Caco-2 (cell line): ENCODE measurements at places on chromosomes 2 and 18.

- no peak for DNase-seq
Observed at GRCh38 chr2:52821631-52822030, 946.0 kb upstream of the CHAC2 start.

DNA sequence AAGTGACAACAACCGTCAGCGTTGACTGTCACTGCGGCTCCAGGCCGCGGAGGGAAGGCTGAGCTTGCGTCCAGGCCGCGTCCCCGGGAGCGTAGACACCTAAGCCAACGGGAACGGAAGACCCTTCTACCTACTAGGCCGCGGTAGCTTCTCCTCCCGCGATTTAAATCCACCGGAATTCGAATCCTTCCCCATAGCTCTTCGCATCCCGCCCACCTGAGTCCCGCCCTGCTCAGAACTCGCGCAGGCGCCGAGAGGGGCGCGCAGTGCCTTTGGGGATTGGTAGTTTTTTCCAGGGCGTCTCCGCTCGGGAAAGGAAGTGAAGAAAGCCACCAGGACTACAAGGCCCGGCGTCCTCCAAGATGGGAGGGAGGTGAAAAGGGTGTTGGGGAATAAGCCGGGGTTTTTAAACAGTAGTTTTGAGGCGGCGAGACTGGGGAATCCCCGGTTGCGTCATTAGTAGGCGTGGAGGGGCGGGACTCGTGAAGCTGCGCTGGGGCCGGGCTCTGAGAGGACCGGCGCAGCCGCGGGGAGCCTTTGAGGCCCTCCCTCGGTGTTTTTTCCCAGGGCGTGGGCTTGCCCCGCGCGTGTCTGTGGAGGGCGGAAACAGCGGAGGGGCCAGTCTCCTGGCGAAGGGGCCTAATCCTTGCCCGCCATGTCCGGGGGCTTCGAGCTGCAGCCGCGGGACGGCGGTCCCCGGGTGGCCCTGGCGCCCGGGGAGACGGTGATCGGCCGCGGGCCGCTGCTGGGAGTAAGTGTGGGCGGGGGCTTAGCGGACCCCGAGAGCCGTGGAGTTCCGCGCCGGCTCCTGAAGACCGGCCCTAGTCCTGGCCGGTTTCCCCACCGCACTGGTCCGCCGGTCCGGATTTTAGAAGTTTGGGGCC lies at the start of the genes APLF and FBXO48:
APLF (plus strand) TSS at position 509 of the 884 bp plus-strand sequence; CDS start at position 656, 147 bp downstream.
FBXO48 (minus strand) TSS at position 218 of the 884 bp plus-strand sequence. CDS start 2,149 bp downstream, outside the sequence.
- DNase-seq: peak; percentile 99

GRCh38 chr2:232551250-232551638 lies 755 bp downstream of the EIF4E2 start:
- DNase-seq: no peak

DNA sequence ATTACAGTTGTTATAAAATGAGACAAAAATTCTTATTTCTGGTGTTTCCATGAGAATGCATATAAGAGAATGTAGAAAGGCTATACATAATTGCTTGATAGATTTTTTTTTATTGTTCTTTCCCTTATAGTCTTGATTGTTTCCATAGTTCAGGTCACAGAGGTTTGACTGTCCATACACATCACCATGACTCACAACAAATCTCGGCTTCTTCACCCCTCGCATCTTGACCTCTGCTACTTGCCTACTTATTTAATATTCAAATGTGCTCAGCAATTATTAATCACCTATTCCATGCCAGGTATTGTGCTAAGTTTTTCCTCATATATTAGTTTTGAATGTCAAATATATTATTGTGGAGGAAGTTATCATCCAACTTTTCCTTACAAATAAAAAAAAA lies 789.6 kb downstream of the RNF144A start:
- no peak for DNase-seq

GRCh38 chr2:175728032-175728431 lies 274.0 kb downstream of the LNPK start:
- no peak for DNase-seq

- peak; percentile 62 for DNase-seq
Observed at GRCh38 chr2:73112026-73112912, 479 bp downstream of the RAB11FIP5 start.

GRCh38 chr18:63844254-63844653 lies 43.3 kb upstream of the SERPINB2 start:
- DNase-seq: no peak

GRCh38 chr18:42196651-42197050 lies 241.6 kb downstream of the PIK3C3 start:
- no peak for DNase-seq

- no peak for DNase-seq
Observed at GRCh38 chr2:46047290-46047689, 249.9 kb upstream of the EPAS1 start.

DNA sequence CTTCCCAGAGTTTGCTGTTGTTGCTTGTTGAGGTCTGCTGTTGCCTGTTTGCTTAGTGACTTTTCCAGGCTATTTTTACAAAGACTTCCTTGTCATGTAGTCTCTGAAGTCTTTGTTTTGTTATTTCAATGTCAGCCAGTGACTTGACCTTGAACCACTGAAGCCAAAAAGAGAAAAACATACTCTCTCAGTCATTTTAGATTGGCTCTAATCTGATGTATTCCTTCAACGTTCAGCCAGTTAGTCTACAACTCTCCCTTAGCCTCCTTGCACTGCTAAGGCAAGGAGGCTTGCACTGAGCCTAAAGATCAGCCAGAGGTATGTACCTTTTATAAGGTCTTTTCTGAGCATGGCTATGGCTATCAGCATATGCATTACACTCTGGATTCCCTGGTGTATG lies 27.9 kb downstream of the KIAA1328 start:
- DNase-seq: no peak

GRCh38 chr2:164625378-164625971 lies 4.2 kb upstream of the GRB14 start:
- DNase-seq: no peak

GRCh38 chr18:8707556-8708300 lies 2.4 kb downstream of the MTCL1 start:
- no peak for DNase-seq

GRCh38 chr2:43701111-43701510 lies 24.9 kb upstream of the C1GALT1C1L start:
- no peak for DNase-seq

DNA sequence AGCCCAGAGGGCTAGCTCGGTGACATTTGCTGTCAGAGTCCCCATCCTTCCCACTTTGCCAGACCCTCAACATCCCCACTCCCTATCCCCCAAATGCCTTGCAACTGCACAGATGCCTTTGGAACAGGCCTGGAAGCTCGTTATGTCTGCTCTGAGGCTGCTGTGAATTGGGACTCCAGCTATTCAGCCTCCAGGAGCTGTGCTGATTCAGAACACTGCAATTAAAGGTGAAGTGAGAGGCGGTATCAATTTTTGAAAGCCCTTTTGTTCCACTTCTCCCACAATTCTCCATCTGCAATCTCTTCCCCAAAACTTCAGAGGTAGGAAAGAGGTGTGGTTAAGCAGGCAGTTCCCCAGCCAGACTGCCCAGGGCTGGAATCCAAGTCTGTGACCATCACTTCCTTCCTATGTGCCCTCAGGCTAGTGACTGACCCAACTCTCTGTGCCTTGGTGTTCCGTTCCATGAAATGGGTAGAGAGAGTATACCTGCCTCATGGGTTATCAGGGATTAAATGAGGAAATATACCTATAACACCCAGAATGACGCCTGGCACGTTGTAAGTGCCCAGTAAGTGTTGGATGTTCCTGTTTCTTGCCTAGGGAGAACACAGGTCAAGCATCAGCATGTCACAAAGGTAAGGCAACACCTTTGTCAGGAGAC lies 17.5 kb downstream of the NOSTRIN start:
- DNase-seq: no peak

GRCh38 chr18:63336366-63337099 lies 17.0 kb upstream of the BCL2 start:
- DNase-seq: no peak

DNA sequence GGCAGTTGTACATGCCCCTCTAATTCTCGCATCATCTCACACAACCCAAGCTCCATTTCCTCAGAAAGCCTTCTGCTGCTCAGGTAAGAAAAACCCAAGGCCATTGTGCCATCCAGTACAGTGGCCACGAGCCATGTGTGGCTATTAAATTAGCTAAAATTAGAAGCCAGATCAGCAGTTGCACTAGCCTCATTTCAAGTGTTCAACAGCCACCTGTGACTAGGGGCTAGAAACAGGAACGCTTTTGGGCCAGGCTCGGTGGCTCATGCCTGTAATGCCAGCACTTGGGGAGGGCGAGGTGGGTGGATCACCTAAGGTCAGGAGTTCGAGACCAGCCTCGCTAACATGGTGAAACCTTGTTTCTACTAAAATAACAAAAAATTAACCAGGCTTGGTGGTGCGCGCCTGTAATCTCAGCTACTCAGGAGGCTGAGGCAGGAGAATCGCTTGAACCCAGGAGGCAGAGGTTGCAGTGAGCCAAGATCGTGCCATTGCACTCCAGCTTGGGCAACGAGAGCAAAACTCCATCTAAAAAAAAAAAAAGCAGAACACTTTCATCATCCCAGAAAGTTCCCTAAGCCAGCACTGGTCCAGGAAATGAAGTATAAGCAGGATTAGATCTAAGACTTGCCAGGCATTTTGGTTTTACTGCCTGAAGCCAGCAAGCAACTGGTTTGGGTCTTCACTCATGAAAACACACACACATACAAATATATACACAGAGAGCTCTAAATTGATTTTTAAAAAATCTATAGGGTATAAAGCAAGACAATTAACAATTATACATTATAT lies 35.7 kb downstream of the ATP8B1 start:
- DNase-seq: no peak

- no peak for DNase-seq
Observed at GRCh38 chr2:226963528-226963927, 127.7 kb downstream of the RHBDD1 start.

DNA sequence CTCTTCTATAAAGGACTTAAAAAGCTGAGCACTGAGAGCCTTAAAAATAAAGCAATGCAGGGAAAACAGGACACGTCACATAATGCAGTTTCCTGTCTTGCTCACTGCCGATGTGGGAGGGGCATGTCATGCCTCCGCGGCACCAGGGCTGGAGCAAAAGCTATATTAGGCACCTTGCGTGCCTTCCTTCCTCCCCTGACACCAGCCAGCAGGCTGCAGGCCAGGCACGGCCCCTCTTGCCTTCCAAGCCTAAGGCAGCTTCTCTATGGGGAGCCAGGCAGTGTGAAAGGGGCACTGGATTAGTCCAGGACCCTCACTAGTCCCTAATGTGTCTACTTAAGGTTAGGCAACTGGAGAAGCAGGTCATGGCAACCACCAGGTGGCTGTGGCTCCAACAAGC lies 26.3 kb downstream of the MRPL35 start:
- no peak for DNase-seq

GRCh38 chr2:104321116-104321795 lies 532.7 kb upstream of the POU3F3 start:
- DNase-seq: no peak

- no peak for DNase-seq
Observed at GRCh38 chr2:111715987-111716904, 167.7 kb downstream of the ANAPC1 start.

GRCh38 chr2:80395251-80395650 lies 90.7 kb upstream of the LRRTM1 start:
- DNase-seq: no peak

DNA sequence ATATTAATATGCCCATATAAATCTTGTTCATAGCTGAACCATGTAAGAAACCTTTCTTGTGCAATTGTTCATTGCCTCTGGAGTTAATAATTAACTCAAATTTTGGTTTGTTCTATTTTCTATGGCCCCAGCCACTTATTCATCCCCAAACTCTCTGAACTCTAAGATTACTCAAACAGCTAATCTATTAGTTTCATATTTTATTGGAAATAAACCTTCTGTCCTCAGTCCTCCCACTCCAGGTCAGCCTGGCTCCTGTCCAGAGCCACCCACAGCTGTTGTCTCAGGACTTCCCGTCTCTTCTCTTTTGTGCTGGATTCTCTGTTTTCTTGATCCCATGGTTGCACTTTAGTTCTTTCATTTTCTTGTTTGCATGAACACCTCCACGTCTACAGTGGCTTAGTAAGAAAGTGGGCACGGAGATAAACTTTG lies 4.4 kb upstream of the RNF103 start:
- DNase-seq: no peak

DNA sequence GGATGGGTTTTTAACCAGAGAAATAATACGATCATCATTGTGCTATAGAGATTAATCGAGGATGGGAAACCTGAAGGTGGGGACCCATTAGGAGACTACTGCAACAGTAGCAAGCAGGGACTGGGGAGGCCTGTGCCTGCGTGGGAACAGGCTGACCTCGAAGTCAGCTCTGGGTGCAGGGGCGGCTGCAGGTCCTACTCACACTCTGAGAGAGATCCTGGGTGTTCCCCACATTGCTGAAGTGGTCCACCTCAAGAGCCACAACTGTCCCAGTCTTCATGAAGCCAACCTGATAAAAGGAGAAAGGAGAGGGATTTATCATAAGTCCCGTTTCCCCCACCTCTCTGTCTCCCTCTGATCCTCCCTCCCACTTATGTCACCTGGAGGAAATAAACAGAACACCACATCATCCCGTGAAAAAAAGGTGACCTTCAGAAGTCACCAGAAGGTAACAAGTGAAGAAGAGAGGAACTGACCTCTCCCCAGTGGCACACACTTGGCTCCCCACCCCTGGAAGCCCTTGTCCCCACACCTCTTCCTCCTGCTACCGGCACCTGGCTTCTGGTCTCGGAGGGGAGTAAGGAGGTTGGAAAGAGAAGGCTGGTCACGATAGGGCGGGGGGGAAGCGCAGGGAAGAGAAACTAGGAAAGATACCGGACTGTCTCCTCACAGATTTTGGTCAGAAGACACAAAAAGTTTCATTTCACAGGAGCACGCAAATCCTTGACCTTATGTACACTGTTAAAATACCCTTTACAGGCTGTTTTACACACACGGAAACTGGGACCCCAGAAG lies 50.4 kb downstream of the XDH start:
- no peak for DNase-seq

DNA sequence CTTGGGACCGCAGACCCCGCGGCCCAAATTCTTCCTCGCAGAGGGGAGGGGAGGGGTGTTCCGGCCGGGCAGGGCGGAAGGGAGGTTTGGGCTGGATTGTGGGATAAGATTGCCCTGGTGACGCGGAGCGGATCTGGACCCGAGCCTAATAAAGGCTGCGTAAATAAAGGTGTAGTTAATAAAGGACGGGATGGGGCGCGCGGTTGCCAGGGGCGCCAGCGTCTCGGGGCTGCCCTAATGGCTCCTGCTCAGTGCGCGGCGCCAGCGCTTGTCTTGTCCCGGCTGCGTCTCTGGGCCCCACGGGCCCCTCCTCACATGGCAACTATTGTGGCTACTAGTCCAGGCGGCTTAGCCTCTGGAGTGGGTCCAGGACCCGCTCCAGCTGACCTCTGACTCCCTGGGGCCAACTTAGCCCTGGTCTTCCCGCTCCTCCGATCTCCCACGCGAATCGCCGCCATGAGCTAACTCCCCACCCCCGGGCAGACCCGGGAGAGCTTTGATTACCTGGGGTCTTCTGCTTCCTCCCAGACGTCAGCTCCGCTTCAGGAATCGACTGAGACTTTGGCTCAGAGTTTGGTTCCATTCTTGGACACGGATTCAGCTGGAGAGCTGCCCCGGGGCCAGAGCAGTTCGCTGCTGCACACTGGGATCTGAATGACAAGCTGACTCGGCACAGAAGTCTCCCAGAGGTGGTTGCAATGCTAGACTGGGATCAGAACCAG lies 36.5 kb downstream of the SLC25A52 start:
- no peak for DNase-seq

DNA sequence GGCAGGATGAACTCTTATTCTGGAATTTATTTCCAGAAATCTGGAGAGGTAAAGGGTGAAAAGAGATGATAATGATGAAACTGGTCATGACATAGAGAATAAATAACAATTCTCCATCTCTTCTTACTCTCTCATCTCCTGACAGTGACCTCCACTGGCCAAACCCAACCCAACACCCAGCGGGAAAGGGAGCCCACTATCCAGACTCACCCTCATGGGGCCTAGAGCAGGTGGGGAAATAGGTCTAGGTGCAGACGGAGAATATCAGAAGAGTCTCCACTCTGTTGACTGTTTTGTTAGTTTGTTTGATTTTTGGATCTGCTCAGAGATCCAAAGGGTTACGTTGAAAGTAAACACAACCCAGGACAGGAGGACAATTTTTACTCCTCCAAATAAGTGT lies 263.2 kb upstream of the PARD3B start:
- no peak for DNase-seq
